Vagina (tissue), 2 donors: ENCODE measurements at places on chromosomes 1 and 21. TPM values are rescaled to one million over a fixed set of nuclear protein-coding genes. Genes with fewer than 3 reads are reported as not detected.

DNA sequence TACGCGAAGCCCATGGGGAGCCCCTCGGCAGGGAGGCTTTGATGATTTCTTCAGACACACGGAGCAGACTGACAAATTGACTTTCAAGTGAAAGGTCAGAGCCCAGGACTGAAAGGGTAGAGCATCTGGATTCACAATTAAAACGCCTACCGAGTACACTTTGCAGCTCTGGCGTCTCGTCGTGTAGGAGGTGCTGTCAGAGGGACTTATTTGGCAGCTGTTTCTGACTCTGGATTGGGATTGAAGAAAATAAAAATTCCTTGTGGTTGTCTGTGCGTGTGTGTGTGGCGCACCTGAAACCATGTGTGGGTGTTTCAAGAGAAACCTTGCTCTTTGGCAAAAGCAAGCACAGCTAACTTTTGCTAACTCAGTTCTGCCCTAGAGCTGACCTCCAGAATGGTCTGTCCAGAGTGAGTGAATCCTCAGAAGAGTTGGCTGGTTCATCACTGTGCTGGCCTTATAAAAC lies 348.7 kb downstream of the HLX start:
- DNase-seq = no peak

DNA sequence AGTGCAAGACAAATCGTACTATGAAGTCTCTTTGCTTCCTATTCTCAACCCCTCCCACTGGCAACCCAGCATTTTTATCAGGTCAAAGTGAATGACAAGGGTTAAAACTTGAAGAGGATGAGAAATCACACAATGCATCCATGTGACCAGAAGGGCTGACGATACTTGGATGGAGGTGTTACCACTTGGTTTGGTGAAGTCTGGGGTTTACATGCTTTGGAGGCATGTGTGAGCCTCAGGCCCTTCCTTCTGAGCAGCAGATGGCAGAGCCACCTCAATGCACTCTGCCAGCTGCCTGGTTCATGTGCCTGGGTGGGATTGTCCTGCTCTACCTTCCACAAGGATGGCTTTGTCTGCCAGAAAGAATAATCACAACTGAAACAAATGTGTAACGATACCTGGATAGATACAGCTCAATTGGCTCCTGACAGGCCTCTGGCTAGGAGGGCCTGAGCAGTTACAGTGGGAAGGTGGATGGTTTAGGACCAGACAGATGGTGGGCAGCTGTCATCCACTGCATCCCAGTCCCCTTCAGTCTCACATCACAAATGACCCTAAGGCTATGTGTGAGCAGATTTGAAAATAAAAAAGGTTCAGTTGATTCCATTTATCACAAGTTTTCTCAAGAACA lies 51.5 kb upstream of the CNIH3 start:
- no peak for DNase-seq

CRYAA gene
- not detected for total RNA-seq

DUSP10 gene
- 4.7 TPM for total RNA-seq

BRDT gene
- total RNA-seq = not detected
